ENCODE measurements at places on chromosomes 3 and 15.

- DNase-seq = no peak
These were observed 35.3 kb upstream of the FBN1 start for GRCh38 chr15:48680841-48681240.

DNA sequence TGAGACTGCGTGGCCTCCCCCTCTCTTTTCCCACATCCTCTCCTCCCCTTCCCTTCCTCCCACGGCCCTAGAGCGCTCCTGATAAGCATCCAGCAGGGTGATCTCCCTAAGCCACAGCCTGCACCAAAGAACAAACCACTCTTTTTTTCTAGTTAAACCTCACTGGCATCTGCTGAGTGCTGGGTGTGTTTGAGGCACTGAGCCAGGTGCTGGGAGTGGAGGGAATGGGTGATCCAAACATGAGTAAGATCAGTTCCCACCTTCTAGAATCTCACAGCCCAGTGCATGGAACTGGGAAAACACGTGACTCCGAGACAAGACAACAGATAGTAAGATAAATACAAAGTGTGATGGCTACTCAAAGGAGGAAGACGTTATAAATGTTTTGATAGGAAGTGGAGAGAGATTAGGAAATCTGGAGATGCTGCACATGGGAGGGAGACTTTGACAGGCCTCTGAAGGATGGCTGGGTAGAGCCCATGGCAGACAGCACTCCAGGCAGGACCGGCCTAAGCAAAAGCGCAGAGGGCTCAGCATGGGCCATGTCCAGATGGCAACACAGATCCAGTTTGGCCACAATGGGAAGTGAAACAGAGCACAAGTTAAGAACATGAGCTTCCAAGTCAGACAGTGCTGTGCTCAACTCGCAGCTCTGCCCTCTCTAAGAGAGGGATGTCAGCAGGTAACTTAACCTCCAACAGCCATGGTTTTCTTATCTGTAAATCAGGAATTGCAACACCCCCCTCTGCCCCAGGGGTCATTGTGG, 55.6 kb downstream of the CCR3 start:
- DNase-seq = no peak

DNA sequence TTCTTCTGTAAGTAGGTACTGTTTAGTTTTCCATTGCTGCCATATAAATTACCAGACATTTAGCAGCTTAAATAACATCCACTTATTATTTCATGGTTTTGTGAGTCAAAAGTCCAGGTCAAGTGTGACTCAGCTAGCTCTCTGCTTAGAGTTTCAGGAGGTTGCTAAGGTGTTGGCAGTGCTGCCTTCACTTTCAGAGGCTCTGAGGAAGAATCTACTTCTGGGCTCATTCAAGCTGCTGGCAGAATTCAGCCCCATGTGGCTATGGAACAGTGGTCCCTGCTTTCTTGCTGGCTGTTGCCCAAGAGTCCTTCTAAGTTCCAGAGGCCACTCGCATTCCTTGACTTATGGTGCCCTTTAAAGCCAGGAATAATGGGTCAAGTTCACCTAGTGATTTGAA, 4.5 kb downstream of the CFAP44 start:
- DNase-seq = no peak

DNA sequence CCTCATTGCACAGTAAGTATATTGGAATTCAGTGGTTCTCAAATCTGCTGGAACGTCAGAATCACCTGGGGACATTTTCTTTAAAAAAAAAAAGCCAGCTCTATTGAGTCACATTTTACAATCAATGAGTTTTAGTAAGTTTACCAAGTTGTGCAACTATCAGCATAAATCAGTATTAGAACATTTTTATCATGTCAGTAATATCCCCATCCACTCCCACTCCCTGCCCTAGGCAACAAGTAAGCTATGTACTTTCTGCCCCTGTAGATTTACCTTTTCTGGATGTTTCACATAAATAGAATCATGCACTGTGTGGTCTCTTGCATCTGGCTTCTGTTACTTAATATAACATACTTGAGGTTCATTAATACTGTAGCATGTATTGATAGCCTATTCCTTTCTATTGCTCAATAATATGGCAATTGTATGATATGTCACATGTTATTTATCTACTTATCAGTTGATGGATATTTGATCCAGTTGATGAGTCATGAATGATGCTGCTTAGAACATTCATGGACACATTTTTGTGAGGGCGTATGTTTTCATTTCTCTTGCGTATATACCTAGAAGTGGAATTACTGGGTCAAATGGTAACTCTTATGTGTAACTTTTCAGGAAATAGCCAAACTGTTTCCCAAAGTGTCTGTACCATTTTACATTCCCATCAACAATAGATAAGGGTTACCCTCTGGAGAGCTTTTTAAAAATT, 180.5 kb downstream of the THSD4 start:
- DNase-seq = no peak

GRCh38 chr3:71421820-71422566, 161.5 kb downstream of the FOXP1 start:
- peak; percentile 55 for DNase-seq

- DNase-seq = no peak
These were observed 104.8 kb upstream of the CHRNA7 start for GRCh38 chr15:31925541-31925940.

DNA sequence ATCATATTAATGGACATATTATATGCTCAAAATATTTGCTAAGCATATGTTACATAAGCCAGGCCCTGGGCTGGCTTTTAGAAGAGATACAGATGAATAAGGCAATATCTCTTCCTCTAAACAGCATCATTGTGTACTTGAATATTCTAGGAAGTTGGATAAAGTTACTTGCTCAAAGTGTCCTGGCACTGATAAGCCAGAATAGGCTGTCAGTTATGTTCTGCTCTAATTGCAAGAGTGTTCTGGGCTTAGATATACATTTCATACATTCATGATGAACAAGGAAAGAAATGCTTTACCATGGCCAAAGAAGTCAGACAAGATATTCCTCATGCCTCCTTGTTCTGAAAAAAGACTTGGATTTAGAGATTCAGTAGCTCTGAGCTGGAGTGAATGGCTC, 40.7 kb downstream of the KBTBD12 start:
- DNase-seq = no peak

DNA sequence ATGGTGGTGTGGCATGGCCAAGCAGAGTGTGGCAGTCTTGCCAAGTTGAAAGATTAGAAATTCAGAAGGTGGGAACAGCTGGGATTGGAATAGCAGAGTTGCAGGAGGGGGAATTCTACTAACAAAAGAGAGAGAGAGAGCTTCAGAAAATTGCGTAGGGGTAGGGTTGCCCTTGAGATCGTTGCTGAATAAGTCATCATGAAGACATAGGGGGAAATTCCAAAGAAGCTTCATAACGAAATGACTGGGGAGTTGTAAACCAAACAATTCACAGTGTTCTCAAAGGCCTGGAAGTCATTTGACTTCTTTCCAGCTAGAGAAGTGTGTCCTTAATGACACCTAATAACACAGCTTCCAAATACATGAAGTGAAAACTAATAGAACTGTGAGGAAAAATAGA, 26.3 kb upstream of the TIPARP start:
- DNase-seq = no peak

- no peak for DNase-seq
These were observed 251.0 kb downstream of the FAM43A start for GRCh38 chr3:194936659-194937058.

- DNase-seq = no peak
These were observed 470.6 kb downstream of the OCA2 start for GRCh38 chr15:27628486-27628885.

GRCh38 chr3:52408466-52408865, 36.4 kb downstream of the SEMA3G start:
- DNase-seq = no peak

DNA sequence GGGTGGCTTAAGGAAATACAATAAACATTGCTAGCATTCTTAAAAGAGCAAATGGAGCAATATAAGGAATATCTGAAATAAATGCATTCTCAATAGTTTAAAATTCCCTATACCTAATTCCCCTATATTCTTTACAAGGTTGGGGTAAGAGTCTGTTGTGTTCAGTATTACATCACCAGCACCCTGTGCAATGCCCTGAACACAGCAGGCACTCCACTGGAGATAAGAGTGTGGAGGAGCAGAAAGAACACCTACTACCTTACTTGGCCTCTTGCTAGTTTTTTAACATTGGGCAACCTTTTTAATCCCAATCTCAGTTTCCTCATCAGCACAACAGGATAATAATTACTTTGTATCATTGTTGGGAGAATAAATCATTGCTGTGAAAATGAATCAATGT, 140.2 kb upstream of the PLXND1 start:
- DNase-seq = no peak

GRCh38 chr3:185582871-185583270, 3.2 kb upstream of the SENP2 start:
- DNase-seq = no peak

- no peak for DNase-seq
These were observed 26.3 kb downstream of the MRAS start for GRCh38 chr3:138374573-138375134.

DNA sequence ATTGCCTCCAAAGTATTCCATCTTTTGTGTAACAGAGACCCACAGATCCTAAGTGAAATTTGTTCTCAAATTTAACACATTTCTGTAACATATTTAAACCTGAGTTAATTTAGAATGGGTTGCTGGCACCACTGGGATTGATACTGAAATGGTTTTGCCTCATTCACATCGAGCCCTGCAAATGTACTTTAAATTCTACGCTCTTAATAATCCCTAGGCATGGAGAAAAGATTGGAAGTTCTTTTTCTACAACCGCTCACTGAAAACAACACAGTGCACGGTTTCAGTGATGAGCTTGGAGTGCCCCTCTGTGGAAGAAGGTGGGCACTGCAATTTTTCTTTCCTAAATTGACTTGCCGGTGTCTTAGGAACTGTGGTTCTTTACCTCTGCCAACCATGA, 109.9 kb upstream of the ATP11B start:
- peak; percentile 73 for DNase-seq

- DNase-seq = no peak
These were observed 15.3 kb downstream of the NPTN start for GRCh38 chr15:73617913-73618312.

GRCh38 chr15:69468241-69469121, 15.9 kb downstream of the RPLP1 start:
- DNase-seq = peak; percentile 85

- DNase-seq = no peak
These were observed 171.0 kb upstream of the SMAD3 start for GRCh38 chr15:66894363-66894762.

DNA sequence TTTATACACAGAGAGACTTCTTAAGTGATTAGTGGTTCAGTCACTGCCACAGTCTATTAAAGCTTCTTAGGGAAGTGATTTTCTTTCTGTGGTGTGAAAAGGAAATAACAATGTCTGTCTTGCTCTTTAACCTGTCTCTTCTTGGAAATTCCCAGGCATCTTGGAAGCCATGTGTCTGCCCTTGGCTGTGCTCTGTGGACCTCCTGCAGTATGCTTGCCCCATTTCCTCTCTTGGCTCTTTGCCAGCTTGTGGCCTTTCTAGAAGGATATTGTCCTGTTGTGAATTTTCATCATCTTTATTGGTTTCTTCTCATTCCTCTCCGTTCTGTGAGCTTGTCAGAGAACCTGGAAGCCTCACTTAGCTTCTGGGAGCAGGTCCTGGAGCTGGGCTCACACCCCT, 338.4 kb upstream of the C2CD4B start:
- DNase-seq = no peak
